ENCODE measurements at places on chromosomes 16 and 17.

DNA sequence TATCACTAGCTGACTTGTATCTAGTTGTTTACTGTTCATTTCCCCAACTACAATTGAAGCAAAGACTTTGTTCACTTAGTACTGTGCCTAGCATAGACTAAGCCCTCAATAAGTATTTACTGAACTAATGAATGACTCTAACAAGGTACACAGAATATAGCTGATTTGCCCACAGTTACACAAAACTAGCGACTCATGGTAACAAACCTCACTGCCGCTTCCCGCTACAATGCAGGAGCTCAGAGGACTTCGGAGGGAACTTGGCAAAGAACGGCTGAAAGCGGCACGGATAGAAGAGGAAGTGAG, 524 bp downstream of the EFTUD2 start:
- DNase-seq, result no peak

- DNase-seq, result no peak
Measured at GRCh38 chr16:86977076-86977676, 340.0 kb downstream of the C16orf95 start.

DNA sequence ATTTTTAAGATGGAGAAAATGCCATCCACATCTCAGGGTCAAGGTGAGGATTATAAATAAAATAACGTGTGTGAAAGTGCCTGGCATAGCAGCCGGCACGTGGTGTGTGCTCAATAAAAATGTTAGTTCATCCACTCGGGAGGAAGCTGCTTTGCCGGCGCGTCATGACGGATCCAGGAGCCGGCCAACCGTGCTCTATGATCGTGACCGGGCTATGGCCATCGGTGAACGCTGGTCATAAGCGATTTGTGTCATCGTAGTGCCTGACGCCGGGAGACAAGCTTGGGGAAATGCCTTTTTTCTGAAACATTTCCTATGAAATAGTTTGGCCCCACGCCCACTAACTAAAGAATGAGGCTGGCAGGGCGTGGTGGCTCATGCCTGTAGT, 74.0 kb downstream of the CMC2 start:
- DNase-seq, result no peak

GRCh38 chr16:8458481-8459046, 131.7 kb downstream of the TMEM114 start:
- no peak for DNase-seq

- no peak for DNase-seq
Measured at GRCh38 chr16:74580833-74581232, 26.1 kb downstream of the GLG1 start.

- no peak for DNase-seq
Measured at GRCh38 chr16:82384949-82385348, 214.9 kb upstream of the MPHOSPH6 start.

DNA sequence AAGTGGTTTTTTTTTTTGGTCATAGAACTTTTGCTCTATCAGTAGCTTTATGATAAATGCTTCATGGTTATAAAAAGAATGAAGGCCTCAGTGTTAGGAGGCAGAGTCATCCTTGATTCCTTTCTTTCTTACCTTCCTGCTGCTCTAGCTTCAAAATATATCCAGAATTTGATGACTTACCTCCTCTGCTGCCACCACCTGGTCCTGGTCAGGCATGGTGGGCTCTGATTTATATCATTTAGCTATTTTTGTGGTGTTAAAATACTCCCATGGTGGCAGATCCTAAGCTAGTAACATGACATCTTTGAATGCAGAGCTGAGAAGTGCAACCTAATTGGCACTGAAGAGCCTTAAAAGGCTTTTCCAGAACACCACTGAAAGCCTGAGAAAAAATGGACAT, 508.8 kb upstream of the CDH8 start:
- DNase-seq, result no peak

DNA sequence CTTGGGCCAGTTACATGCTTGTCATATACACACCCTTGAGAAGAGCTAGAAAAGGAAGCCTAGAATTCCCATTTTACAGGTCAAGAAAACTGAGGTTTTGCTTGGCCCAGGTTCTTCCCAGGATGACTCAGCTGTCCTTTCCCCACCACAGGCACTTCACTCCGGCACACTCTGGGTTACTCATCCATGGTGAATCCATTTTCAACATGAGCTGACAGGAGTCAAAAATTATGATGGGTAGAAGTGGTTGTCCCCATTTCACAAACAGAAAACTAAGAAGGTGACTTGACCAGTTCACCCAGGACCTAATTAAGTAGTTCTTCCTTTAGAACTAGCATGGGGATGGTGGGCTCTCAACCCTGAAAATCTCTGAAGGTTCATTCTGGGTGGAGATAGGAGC, 67.2 kb downstream of the USP22 start:
- DNase-seq, result no peak

GRCh38 chr16:17396762-17397498, 73.8 kb downstream of the XYLT1 start:
- DNase-seq, result no peak

- DNase-seq, result no peak
Measured at GRCh38 chr16:66986559-66986958, 1.8 kb upstream of the CES4A start.

DNA sequence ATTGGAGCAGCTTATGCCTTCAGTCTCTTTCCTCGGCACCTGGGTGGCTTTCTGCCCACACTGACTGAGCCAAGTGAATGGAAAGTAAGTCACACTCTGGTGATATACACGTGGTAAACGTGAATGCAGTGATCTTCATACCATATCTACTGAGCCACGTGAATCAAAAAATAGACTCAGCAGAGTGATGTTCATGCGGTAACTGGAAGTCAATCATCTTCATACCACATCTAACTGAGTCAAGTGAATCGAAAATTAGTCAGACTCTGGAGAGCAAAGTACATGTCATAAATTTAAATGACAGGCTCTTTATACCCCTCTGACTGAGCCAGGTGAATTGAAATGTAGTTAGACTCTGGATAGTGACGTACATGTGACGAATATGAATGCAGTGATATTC, 47.1 kb upstream of the ARL4D start:
- no peak for DNase-seq

Data from stimulated activated CD4-positive, alpha-beta T cell treated with anti-CD3 and anti-CD28 coated beads, Interleukin-2, amount 100 ng/mL, for 4 hours (primary cell).